ENCODE measurements at places on chromosomes 1 and 21.
A peak's percentile ranks its signal among the peaks of the same experiment; 100 is the strongest.

DNA sequence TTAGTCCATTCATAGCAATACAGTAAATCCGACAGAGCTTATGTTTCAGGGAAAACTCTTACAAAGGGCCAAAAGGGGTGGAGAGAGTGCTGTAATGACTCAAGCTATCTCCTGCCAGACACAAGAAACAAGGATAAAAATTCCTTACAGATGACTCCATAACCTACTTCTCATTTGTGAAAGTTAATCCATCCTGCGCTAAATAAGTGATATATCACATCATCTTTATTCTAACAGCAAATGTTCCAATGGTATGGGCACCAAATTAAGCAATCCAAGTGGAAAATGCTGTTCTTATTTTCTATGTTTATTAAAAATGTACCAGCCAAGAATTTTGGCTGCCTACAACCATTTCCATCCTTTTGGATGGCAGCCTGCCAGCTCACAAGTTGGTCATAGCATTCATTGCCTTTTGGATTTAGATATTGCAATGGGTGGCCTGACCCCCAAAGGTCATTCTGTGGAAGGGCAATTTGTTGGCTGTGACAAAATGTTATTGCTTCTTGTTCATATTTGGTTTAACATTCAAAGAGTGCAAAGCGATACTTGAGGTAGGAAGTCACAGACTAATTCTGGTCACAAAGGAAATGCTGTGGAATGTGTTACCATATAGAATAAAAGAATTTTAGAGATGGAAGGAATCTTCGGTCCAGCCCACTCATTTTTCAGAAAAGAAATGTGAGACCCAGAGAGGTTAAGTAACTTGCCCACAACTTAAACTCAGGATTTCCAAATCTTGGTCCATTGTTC, 2.8 kb upstream of the ENAH start:
- DNase-seq = no peak

- DNase-seq = no peak
Measured at GRCh38 chr1:101284622-101285218, 47.9 kb downstream of the S1PR1 start.

- no peak for DNase-seq
Measured at GRCh38 chr1:182340233-182341058, 51.1 kb downstream of the GLUL start.

- no peak for DNase-seq
Measured at GRCh38 chr1:67957066-67957465, 93.4 kb downstream of the DIRAS3 start.

GRCh38 chr1:204147406-204148383, 4.1 kb downstream of the ETNK2 start:
- DNase-seq = no peak

DNA sequence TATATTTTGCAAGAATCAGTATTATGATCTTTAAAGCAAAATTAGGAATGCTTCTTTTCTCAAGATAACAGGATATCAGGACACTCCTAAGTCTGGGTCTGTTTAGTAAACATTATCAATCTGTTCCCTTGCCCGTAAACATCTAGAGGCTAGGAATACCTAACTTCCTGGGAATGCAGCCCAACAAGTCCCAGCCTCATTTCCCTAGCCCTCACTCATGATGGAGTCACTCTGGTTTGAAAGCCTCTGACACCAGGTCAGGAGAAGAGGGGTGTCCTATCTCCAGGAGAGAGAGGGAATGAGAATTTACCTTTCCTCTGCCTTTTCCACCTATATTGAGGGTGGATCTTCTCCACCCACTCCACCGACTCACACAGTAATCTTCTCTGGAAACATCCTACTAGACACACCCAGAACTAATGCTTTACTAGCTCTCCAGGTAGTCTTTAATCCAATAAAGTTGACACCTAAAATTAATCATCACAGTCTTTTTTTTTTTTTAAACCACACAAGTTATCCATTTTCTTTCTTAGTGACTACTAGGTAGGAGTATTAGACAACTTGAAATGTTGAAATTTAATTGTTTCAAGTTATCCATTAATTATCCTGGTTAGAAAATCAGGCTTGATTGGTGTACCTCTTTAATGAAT, 659.3 kb downstream of the USP25 start:
- DNase-seq = no peak

DNA sequence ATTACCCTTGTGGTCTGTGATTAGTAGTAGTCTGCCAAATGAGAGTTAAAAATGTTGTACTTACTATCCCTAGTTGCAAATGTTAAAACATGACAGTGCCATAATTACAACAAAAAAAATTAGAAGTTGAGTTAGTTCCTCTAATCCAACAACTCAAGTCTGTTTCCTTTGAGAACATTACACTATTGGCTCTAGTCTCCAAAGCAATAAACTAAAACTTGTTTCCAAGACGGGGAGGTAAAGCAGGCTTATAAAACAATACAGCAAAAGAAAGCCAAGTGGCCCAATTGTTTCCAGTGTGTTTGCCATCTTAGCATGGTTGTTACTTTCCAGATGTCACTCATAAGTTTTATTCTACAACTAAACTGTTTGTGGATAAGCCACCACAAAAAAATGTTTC, 11.6 kb downstream of the KYAT3 start:
- DNase-seq = no peak

DNA sequence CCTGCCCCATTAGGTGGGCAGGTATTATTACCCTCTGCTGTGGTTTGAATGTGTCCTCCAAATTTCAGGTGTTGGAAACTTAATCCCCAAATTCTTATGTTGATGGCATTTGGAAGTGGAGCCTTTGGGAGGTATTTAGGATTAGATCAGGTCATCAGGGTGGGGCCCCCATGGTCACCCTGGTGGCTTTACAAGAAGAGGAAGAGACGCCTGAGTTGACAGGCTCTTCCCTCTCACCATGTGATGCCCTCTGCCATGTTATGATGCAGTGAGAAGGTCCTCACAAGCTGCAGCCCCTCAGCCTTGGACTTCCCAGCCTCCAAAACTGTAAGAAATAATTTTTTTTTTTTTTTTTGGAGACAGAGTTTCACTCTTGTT, 8.8 kb upstream of the THEMIS2 start:
- DNase-seq = no peak

DNA sequence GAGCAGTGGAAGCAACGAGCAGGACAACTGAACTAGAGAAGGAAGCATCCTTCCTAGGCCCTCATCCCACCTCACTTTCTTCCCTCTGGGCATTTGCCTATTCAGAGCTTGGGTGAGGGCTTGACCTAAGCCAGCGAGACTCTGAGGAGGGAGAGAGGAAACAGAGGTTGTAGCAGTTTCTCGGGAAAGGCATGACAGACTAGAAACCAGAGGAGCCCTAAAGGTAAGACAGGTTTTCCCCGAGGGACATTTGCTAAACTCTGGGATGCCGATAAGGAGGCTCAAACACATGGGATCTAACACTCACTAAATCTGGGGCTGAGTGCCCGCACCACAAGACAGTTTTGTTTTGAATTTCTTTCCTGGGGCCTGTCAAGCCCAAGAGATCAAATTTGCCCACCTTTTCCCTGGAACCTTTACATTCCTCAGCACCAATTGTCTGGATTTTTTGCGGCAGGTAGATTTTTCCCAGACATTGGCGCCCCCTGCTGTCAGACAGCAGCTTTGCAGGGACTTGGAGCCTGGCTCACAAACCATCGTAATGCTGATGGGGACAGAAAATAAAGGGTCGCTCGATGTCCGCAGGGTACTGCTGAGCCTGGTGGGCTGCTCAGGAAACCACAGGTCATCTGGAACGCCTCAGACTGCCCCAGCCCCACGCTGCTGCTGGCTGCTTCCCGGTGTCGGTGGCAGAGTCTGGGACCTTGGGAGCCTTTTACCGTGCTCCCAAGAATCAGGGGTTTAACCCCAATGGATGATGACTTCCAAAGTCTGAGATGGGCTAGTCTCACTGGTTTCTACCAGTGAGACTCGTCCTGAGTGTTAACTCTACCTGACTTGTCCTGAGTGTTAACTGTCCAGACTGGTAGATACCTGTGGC, 23.4 kb upstream of the TSPAN2 start:
- DNase-seq = no peak

- DNase-seq = no peak
Measured at GRCh38 chr1:248857201-248857600, 1.7 kb downstream of the ZNF692 start.

GRCh38 chr1:60874718-60875117, 207.6 kb upstream of the NFIA start:
- no peak for DNase-seq

- no peak for DNase-seq
Measured at GRCh38 chr1:38083541-38083940, 36.9 kb upstream of the POU3F1 start.

GRCh38 chr1:232952514-232953499, 2.4 kb downstream of the NTPCR start:
- peak; percentile 80 for DNase-seq

- DNase-seq = no peak
Measured at GRCh38 chr1:151221616-151222015, 23.3 kb downstream of the PIP5K1A start.

GRCh38 chr1:225537554-225538251, 109.9 kb upstream of the LBR start:
- no peak for DNase-seq

GRCh38 chr1:1203561-1204424, 2.6 kb downstream of the TNFRSF18 start:
- DNase-seq = no peak

- DNase-seq = no peak
Measured at GRCh38 chr1:189803364-189803763, 674.3 kb downstream of the BRINP3 start.

DNA sequence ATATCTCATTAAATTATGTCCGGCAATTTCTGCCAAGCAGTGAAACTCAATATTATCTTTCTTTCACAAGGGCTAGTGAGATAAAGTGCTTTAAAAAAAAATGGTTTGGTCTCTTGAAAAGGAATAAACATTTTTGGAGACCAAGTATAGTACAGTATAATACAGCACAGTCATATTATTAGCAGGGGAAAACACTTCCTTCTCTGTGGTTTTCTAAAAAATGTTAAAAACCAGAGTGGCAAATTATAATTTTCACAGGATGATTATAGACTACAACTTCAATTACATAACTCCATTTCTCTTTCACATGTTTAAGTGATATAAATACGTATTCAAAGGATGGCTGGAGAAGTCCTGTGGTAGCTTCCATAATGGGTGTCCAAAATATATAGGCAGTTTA, 170.3 kb upstream of the DMRTA2 start:
- no peak for DNase-seq

DNA sequence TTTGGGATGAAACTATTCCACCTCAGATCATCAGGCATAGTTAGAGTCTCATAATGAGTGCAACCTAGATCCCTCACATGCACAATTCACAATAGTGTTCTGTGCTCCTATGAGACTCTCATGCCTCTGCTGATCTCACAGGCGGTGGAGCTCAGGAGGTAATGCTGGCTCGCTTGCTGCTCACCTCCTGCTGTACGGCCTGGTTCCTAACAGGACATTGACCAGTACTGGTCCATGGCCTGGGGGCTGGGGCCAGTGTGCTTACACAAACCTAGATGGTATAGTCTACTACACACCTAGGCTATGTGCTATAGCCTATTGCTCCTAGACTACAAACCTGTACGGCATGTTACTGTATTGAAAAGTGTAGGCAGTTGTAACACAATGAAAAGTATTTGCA, 448.4 kb downstream of the RPS6KC1 start:
- DNase-seq = no peak

GRCh38 chr1:163673759-163674151, 352.0 kb downstream of the NUF2 start:
- DNase-seq = no peak

- DNase-seq = no peak
Measured at GRCh38 chr1:161176468-161177111, 717 bp downstream of the B4GALT3 start.

DNA sequence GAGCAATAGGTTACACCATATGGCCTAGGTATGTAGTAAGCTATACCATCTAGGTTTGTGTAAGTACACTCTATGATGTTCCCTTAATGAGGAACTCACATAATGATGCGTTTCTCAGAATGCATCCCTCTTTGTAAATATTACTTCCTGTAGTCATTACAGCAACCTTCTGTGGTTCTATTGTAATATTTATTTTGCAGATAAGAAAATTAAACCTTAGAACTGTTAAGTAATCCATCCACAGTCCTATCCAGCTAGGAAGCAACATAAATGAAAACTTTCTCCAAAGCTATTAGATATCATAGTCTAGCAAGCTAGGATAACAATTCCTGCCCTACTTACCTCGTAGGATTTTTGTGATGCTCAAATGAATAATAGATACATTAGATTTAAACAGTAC, 88.7 kb downstream of the WLS start:
- no peak for DNase-seq

DNA sequence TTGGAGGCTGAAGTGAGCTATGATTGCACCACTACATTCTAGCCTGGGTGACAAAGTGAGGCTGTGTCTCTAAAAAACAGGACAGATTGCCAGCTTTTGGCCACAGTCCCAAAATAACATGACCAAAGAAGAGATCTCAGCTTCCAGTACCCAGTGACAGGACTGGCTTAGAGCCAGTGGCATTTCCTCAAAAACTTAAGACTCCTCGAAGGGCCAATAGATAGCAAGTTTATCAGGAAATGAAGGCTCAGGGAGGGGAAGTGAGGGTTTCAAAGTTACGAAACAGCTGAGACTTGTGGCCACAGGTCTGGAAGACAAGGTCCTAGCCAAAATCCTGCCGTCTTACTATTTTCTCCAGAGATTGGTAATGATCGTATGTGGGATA, 6.3 kb upstream of the TMEM39B start:
- DNase-seq = no peak

GRCh38 chr1:28296401-28297261, 32.2 kb upstream of the MED18 start:
- no peak for DNase-seq

GRCh38 chr21:45888386-45889009, 93.1 kb upstream of the COL6A1 start:
- DNase-seq = no peak

GRCh38 chr1:109877776-109878175, 32.9 kb upstream of the CSF1 start:
- no peak for DNase-seq

Measured in NCI-H1436 (cell line).